ENCODE measurements at places on chromosomes 2 and 18.

DNA sequence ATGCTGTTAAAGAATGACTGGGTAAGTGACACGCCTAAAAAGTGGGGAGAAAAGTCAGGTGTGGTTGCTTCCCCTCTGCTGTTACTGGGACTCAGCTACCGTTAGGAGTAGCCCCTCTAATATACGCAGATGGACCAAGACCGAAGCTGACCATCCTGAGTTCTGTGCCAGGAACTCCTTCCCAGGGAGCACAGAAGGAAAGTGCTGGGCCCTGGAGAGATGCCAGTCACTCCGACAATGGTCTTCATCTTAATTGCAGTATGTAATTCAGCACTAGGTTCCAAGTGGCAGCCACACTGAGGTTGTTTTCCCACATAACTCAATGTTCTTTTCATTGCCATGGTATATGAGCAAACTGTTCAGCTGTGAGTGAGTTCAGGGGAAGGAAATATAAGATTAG is 19.6 kb upstream of the TMEM200C start:
- DNase-seq = no peak

DNA sequence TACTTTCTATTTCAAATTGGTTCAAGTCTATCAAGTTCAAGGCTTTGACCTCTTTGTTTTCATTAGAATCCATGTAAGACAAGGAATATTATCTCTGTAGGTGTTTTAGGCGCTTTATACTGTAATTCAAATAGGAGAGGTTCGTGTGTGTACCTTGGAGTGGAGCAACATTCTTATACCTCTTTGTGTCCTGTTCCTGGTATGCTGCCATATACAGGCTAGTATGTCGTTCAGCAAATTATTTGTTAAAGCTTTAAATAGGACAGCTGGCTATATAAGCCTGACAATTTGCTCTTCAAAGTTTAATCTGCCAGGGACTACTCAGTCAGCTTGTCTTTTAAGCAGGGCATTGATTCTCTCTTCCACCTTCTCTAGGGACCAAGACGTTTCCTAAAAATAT is 31.1 kb upstream of the SPAG16 start:
- no peak for DNase-seq

- peak; percentile 90 for DNase-seq
These were observed 549.9 kb downstream of the XIRP2 start for GRCh38 chr2:167438206-167438605.

GRCh38 chr18:7084080-7085065 is 33.2 kb downstream of the LAMA1 start:
- no peak for DNase-seq

DNA sequence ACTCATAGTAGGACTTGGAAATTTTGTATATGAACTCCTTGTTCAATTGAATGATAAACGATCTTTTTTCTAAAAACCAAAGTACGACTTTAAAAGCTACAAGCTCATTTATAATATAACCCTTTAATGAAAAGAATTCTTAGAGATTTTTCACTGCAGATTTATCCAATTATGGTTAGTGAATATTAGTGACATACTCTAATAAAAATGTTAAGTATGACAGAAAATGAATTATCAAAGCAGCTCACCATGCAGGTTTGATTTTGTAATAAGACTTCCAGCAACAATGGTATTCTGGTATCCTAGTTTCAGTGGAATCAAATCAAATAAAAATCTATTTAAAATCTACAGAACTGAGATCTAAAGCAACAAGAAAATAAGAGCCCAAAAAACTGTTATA is 38.5 kb downstream of the PRPF40A start:
- no peak for DNase-seq

All from RKO (cell line).